ENCODE measurements at places on chromosomes 3 and 15.

DNA sequence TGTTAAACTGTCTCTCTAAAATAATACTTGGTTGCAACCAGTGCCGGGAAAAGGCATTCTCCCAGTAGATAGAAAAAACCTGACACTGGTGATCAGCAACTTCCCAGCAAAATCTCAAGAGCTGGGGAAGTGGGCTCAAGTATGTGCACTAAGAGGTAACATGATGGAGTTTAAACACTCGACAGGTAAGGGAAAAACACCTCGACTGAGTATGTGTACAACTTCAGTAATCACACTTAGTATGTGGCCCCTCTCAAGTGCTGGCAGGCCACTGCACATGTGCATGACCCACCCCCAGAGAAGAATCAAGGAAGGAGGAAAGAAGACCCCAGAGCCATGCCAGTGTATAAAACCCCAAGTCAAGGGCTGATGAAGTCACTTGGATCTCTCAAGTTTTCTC, 27.4 kb downstream of the SPESP1 start:
- no peak for DNase-seq

- no peak for DNase-seq
These were observed 42.1 kb downstream of the MINAR1 start for GRCh38 chr15:79474252-79474651.

DNA sequence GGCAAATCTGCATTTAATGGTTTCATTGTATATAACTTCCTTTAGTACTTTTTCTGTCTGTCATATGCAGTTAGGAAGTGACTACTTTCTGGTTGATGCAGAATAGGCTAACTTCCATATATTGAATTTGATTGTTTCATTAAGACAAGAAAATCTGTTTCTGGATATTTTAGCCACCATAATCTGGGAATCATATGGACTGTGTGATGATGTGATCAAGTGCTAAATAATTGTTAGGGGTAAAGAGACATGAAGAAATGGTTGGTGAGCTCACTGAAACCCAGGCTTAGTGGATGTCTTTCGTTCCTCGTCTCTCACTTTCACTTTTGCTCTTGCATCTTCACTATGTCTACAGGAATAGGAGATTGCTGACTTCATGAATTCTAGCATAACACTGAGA, 3.5 kb upstream of the MNS1 start:
- DNase-seq, result peak; percentile 16

DNA sequence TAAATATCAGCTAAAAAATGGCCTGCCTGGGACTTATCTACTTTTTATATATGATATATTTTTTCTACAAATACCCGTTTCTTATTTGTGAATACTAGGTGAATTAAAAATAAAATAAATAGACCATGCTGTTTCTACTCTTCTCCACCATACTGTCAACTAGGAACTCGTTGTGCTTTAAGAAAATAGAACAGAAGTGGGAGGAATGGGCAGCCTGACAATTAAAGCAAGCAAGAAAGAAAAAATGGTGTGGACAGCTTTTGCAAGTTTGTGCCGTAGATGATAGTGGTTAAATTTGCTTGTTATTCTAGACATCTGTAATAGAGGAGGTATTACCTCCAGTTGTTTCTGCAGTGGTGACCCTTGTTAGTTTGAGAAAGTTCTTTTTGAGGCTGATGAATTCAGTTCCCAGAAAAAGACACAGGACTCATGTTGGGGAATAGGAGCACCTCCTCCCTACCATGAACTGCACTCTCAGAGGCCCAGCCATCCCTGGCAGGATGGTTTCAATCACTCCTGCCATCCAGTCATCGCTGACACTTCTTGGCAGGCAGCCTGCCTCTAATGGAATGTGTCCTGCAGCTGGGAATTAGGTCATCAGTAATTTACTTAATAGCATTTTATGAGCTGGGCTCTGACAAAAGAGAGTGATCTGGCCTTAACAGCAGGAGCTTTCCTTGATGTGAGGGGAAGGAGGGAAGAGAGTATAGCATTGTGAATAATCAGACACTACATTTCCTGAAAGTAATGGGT, 105.0 kb upstream of the GAP43 start:
- no peak for DNase-seq

DNA sequence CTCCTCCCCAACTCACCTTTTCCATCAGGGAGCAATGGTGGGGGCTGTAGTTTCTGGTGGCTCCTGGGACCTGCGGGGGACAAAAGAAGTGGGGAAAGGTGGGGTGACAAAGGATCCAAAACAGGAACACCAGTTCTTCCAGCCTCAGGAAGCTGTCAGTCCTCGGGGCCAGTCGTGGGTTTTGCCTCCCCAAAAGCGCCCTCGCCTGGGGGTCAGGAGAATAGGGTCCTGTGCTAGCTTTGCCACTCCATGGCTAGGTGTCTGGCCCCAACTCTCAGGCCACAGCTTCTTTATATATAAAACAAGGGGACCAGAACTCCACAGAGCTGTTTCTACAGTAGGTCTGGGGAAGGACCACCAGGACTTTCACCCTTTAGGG, 4.0 kb downstream of the CCDC9B start:
- DNase-seq, result no peak

- no peak for DNase-seq
These were observed 1457.3 kb upstream of the ALCAM start for GRCh38 chr3:103909395-103909794.

DNA sequence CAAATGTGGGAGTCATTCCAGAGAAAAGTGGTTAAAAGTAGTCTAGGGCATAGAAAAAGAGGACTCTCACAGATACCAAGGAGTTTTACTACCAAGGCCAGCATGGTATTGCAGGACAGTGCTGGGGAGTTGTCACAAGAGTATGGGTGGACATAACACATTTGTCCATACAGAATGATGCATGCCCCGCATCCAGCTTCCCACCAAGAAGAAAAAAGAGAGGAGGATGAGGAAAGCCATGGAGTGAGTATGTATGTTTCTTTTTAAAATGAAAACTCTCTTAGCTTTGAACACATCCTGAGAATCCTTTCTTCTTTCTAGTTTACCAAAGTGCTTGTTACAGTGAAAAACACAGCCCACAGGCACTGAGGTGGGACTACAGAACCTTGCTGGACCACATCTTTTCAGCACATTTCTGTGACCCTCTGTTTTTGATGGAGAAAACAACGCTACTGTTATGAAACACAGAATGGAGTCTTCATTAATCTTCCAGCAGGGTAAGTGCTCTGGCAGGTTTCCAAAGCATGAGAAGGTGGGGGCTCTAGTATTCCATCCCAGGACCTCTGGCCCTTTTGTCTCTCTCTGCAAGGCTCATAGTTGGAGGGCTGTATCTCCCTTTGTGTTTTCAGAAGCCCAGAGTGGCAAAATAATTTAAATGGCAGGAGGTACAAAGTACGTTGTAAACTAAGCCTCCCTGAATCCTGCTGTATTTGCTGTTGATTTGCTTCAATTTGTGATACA, 12.7 kb downstream of the NR2E3 start:
- no peak for DNase-seq

- DNase-seq, result peak; percentile 83
These were observed 783 bp downstream of the RNF168 start for GRCh38 chr3:196502775-196503195.

- no peak for DNase-seq
These were observed 62.7 kb downstream of the DGKG start for GRCh38 chr3:186299327-186299726.

DNA sequence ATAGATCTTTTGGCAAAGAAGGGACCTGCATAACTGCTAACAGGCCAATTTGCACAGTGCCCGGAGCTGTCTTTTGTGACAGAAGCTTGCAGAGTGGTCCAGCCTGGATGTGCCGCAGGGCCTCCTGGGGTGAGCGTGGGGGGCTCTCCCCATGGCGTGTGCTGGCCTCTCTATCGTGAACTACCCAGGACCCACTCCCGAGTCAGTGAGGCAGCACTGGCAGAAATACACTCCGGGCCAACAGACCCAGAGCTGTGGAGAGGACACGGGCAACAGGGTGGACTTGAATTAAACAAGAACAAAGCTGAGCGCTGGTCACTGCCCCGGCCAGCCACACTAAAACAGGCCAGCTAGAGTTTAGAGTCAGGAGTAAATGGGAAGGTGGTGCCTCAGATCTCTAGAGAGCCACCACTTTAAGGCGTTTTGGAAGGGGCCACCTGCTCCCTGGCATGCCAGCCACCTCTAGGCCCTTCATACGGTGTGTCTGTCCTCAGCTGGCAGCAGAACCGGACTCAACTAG, 152.1 kb downstream of the KLF13 start:
- DNase-seq, result no peak

DNA sequence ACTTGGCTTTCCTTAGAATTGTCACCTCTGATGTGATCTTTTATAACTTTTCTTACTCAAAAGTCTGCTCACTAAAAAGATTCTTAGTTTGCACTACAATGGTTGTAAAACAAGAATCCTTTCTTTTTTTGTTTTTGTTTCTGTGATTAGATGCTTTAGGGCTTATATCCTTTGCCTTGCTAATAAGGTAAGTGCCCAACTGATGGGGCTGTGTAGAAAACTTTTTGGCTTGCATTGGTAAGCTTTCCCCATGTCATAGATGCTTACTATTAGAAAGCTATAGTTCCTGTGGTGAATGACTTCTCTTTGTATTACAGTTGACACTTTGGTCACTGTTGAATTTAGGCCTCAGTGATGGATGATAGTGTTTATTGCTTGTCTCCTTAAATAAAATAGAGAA, 5.1 kb downstream of the ABHD5 start:
- no peak for DNase-seq

DNA sequence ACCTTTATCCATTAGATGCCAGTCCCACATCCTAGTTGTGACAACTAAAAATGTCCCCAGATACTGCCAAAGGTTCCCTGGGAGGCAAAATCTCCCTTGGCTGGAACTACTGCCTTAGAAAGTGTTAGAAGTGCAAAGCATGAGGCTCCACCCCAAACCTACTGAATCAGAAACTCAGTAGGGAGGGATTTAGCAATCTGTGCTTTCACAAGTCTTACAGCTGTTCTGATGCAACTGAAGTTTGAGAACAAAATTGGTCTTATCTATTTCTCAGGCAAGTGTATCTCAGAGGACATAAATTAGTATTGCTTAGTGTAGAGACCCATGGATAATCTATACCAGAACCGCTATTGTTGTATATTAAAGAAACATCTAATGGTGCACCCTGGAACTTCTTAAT, 70.2 kb downstream of the CLDN1 start:
- no peak for DNase-seq

DNA sequence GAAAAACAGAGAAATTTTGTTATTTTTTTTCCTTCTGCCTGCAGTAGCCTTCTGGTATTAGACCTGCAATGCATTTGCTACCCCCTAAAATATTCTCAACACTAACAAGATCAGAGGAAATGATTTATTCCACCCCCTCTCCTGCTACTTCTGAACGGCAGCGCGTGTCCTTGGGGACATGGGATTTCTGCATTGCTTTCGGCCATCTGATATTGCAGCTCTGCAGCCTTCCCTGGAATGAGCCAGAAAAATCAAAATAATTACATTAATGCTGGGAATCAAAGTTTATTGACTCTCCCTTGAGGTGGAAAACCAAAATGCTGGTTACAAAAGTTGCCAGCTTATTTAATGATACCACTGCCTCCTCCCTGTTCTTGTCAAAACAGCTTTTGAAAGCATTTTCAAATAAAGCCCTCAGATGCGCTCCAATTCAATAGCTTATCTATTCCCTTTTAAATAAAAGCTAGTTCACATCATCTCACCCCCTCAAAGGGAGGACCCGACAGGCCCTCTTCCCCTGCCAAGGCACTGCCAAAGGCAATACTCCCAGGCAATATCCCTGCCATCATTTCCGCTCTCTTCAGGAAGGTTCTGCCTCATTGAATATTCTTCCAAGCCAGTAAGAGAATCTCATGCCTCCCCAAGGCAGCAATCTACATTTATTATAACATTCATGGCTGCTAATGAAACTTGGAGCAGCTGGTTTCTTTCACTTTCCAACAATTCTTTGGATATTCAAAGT, 96.6 kb downstream of the FHIT start:
- no peak for DNase-seq

- no peak for DNase-seq
These were observed 24.9 kb downstream of the SIAH2 start for GRCh38 chr3:150737874-150738679.

DNA sequence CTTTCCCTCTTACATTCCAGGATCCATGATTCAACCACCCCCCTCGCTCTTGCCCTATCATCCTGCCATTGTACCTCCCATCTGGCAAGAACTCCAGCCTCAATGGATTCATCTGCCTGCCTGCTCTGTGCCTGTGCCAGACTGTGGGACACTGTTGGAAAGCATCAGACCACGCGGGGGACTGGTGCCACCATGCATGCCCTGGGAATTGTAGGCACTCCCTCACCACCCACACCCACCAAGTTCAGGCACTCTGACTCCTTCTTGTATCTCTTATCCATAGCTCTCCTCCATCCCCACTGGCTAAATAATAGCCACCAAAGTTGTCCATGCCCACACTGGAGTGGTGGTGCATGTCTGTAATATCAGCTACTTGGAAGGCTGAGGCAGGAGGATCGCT, 143.8 kb downstream of the TPRA1 start:
- DNase-seq, result no peak

- no peak for DNase-seq
These were observed 53.0 kb upstream of the CA12 start for GRCh38 chr15:63434576-63435186.

- peak; percentile 85 for DNase-seq
These were observed 42.2 kb upstream of the PLCL2 start for GRCh38 chr3:16842272-16843270.

- no peak for DNase-seq
These were observed 61.6 kb downstream of the NEK10 start for GRCh38 chr3:27307566-27307965.

- DNase-seq, result no peak
These were observed 9.1 kb downstream of the FES start for GRCh38 chr15:90893175-90894090.

DNA sequence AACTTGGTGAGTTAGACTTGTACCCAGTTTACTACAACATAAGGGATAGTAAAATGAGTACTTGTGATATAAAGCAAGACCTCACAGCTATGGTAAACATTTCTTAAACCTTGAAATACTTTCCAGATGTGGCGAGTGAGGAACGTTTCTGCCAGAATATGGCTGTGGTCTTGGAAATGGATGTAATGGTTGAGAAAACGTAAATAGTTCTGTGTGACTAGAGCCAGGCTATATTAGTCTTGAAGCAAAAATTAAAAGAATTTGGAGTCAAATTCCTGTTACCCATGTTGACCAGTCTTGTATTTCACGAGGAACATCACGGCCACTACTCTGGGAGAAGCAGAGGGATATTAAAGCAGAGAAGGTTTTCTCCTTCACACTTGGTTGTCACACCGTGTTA, 15.3 kb downstream of the OR4F15 start:
- DNase-seq, result no peak

- no peak for DNase-seq
These were observed 47.5 kb downstream of the ASTE1 start for GRCh38 chr3:130979117-130979516.

DNA sequence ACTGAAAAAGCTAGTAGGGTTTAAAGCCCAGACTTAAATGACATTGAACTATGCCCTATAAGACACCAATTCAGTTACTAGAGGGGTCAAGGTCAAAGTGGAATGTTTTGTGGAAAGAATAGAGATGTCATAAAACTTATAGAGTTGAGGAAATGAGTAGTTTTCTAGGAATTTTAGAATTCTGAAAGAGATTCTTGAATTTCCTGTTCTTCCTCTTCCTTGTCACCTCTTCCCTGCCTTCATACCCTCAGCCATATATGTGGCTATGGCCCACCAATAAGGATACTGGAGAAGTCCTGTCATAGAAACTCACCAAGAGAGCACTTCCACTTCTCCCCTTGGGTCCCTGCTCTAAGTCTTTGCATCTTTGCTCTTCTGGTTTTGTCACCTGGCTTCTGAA, 104.9 kb upstream of the TGFBR2 start:
- no peak for DNase-seq
